ENCODE measurements at places on chromosomes 6 and 20.

GRCh38 chr20:34078540-34078939 is 33.5 kb downstream of the EIF2S2 start:
- no peak for DNase-seq

GRCh38 chr6:31669676-31670075 is at the start of gene LY6G5B:
Gene LY6G5B (plus strand): TSS chr6:31669976. CDS start chr6:31670951, 975 bp downstream.
- DNase-seq = no peak

DNA sequence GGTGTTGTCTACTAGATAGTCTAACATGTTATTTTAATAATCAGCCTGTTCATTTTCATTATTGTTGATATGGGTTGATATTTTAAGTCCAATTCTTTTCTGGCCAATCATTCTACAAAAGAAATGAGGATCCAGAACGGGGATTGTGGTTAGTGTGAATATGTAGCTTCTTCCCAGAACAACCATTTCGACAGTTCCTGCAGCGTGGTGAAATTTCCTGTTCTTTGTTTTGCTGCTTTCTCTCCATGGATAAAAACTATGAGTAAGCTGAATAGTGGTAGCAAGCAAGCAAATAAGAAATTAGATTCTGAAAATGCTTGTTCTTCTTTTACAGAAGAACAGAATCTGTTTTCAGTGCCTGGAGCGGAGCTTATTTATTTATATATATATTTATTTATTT is 65.5 kb upstream of the F13A1 start:
- DNase-seq = no peak

DNA sequence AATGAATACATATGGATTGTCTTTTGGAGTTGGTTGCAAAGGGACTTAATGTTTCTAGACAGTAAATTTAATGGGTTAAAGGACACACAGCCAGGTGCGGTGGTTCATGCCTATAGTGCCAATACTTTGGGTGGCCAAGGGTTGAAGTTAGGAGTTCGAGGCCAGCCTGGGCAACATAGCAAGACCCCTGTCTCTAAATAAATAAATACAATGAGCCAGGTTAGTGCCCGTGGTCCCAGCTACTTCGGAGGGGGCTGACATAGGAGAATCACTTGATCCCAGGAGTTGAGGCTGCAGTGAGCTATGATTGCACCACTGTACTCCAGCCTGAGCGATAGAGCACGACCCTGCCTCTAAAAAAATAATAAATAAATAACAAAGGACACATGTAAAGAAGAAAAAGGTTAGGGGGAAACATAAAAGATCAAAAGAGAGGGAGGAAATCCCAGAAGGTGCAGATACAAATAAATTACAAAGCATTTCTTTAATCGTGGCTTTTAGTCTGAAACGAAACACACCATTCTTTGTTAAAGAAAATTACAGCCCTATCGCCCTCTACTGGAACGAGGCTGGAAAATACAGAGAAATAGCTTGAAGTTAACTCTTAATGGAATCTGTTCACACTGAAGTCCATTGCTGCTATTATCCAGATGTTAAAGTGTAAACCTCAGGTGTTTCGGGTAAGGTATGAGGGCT is 42.6 kb upstream of the SCML4 start:
- DNase-seq = no peak

DNA sequence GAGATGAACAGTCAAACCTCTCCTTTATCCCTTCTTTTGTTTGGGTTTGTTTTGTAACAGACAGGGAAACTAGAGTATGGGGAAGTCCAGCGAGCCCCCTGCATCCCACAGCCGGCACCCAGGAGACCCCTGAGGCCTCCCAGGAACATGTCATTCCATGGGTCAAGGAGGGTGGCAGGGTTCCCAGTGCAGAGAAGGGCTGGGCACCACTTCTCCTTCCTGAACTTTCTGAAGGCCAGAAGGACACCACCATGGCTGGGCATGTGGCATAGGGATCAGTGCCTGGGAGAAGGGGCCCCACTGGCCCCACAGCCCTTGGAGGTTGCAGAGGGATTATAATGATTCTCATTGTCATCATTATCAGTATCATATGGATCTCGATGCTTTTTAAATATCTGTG is 13.9 kb upstream of the CST7 start:
- no peak for DNase-seq

Data from COR-L47 (cell line).